Chondrocyte (in vitro differentiated cells): ENCODE measurements at places on chromosomes 16 and 17. TPM values are rescaled to one million over a fixed set of nuclear protein-coding genes. Genes with fewer than 3 reads are reported as not detected.

MYCBPAP gene
- total RNA-seq, result 0.99 to 1.2 TPM (median 1.00 TPM) in 3 replicates

RCVRN gene
- not detected in 3 replicates for total RNA-seq

CHD3 gene
- 129 to 138 TPM (median 134 TPM) in 3 replicates for total RNA-seq

CRHR1 gene
- not detected in 3 replicates for total RNA-seq

KCNH6 gene
- not detected in 3 replicates for total RNA-seq

PLEKHG4 gene
- 17.5 to 22.4 TPM (median 18.9 TPM) in 3 replicates for total RNA-seq

- H3K4me1 ChIP-seq, result no peaks in the 10 kb centered on the region
- no peak overlapping the region for H3K27ac ChIP-seq
- H3K4me3 ChIP-seq, result no peak overlapping the region
- H3K27me3 ChIP-seq, result peaks cover 44% of the 10 kb centered on the region
These were observed 69.2 kb upstream of the CES5A start for GRCh38 chr16:55944377-55944802.

GRCh38 chr16:3720418-3720817, 3.1 kb upstream of the TRAP1 start:
- H3K27me3 ChIP-seq, result no peaks in the 10 kb centered on the region
- no peak overlapping the region for H3K4me3 ChIP-seq
- no peak overlapping the region for H3K27ac ChIP-seq
- no peak for DNase-seq

- peaks cover 23% of the 10 kb centered on the region for H3K4me1 ChIP-seq
- no peak overlapping the region for H3K4me3 ChIP-seq
- no peak overlapping the region for H3K27ac ChIP-seq
- H3K27me3 ChIP-seq, result no peaks in the 10 kb centered on the region
These were observed 5.2 kb downstream of the RUSF1 start for GRCh38 chr16:31502981-31503380.

- no peaks in the 10 kb centered on the region for H3K4me1 ChIP-seq
- no peak for DNase-seq
- H3K4me3 ChIP-seq, result no peak overlapping the region
- no peak overlapping the region for H3K27ac ChIP-seq
- H3K27me3 ChIP-seq, result peaks cover 10% of the 10 kb centered on the region
These were observed 10.2 kb downstream of the CIBAR2 start for GRCh38 chr16:85101956-85102630.

DNA sequence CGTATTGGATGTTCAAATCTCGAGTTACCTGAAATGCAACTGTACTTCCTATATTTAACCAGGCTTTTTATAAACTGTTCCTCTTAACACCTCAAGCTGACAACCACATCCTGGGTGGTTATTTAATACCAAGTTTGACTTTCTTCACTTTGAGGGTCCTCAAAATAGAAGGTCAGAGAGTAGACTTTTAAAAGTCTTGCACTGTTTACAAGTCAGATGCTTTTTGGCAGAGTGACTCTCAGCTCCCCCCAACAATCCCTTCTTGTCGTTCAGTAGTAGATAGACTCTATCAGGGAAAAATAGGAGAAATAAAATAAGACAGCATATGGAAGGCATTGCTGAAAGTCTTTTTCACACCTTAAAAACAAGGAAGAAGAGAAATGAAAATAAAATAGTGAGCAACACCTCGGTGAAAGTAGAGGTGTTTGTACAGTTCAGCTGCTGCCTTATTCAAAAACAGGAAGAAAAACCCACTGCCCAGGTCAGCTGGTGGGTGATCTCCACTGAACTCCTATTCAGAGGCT, 650.4 kb downstream of the WWOX start:
- H3K36me3 ChIP-seq, result no peaks in the 10 kb centered on the region
- peaks cover 13% of the 10 kb centered on the region for H3K4me1 ChIP-seq
- no peak overlapping the region for H3K27ac ChIP-seq
- no peak for DNase-seq

GRCh38 chr17:80942423-80943345, 49.0 kb upstream of the CHMP6 start:
- H3K36me3 ChIP-seq, result peaks cover 12% of the 10 kb centered on the region
- H3K4me3 ChIP-seq, result no peak overlapping the region
- DNase-seq, result peak; percentile 82

- no peaks in the 10 kb centered on the region for H3K4me1 ChIP-seq
- H3K27ac ChIP-seq, result no peak overlapping the region
- H3K4me3 ChIP-seq, result no peak overlapping the region
- no peak for DNase-seq
- H3K36me3 ChIP-seq, result no peaks in the 10 kb centered on the region
These were observed 355.0 kb downstream of the KIF2B start for GRCh38 chr17:54177606-54178308.

GRCh38 chr17:81150377-81151077, 14.8 kb upstream of the PVALEF start:
- peaks cover 7% of the 10 kb centered on the region for H3K27me3 ChIP-seq
- no peaks in the 10 kb centered on the region for H3K36me3 ChIP-seq
- H3K4me1 ChIP-seq, result peaks cover 2% of the 10 kb centered on the region
- H3K27ac ChIP-seq, result no peak overlapping the region
- DNase-seq, result no peak

- H3K27me3 ChIP-seq, result no peaks in the 10 kb centered on the region
- peaks cover 10% of the 10 kb centered on the region for H3K4me1 ChIP-seq
- no peak for DNase-seq
- H3K4me3 ChIP-seq, result no peak overlapping the region
These were observed 7.3 kb upstream of the VEZF1 start for GRCh38 chr17:57995076-57995956.

DNA sequence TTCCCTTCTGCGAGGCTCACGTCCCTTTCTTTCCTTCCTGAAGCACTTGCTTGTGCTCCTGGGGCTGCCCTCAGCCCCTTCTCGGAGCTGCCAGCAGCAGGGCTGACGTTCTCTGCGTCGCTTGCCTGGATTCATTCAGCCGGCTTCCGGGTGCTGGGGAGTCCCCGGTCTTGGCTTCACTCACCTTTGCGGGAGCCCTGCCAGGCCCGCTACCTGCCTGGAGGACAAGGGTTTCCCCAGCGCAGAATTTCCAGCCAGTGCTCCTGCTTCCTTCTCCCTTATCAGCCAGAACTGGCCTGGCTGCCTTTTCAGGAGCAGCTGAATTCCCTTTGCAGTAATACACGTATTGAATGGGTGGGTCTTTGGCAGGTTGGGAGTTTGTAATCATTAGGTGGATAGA, 22.1 kb upstream of the IL17C start:
- H3K36me3 ChIP-seq, result peaks cover 5% of the 10 kb centered on the region
- no peak overlapping the region for H3K4me3 ChIP-seq
- no peaks in the 10 kb centered on the region for H3K27me3 ChIP-seq
- no peak for DNase-seq
- H3K27ac ChIP-seq, result no peak overlapping the region

GRCh38 chr16:3745751-3746355, 28.5 kb upstream of the TRAP1 start:
- peaks cover 12% of the 10 kb centered on the region for H3K4me1 ChIP-seq
- no peak for DNase-seq
- no peak overlapping the region for H3K4me3 ChIP-seq
